ENCODE measurements at places on chromosomes 4 and X.

GRCh38 chr4:185805262-185805802, 6.7 kb downstream of the SORBS2 start:
- no peak for DNase-seq

- DNase-seq, result no peak
These were observed 190.9 kb downstream of the FAT4 start for GRCh38 chr4:125505621-125506020.

DNA sequence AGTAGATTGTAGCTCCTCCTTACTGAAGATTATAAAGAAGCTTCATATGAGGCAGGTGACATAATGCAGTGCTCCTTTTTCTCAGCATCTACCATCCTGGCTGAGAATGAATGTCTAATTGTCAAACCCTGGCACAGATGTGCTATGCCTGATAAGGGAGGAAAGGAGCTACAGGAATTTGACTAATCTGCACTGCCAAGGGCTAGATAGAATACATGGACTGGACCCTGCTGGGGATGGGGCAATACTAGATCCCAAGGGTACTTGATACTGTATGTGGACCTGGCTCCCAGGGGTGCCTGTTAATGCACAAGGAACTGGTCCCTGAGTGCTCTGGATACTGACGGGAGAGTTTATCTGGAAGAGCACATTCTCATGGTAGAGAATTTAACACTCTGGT, 362.2 kb upstream of the EMCN start:
- no peak for DNase-seq

GRCh38 chr4:168717847-168718246, 221.0 kb downstream of the PALLD start:
- DNase-seq, result no peak

- DNase-seq, result no peak
These were observed 52.1 kb upstream of the TBC1D9 start for GRCh38 chr4:140808256-140808655.

GRCh38 chr4:149794352-149794751, 21.3 kb downstream of the IQCM start:
- no peak for DNase-seq

DNA sequence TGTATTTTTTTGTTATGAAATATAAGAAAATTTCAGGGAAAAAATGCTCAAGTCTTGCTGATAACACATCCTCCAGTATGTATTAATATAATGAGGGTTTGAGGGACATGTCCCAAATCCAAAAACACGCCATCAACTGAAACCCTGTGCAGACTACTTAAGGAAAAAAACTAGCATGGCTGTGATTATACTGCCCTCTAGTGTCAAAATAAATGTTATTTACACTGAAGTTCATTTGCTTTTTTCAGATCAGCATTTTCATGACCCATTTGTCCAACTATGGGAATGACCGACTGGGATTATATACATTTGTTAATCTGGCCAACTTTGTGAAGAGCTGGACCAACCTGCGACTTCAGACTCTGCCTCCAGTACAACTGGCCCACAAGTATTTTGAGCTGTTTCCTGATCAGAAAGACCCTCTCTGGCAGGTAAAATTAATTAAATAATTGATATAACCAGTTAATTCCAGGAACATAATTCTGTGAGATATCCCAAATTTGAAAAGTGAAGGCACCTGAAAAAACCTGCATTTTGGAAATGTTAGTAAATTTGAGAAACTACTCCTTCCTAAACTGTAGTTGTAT, 128.5 kb downstream of the PRSS12 start:
- DNase-seq, result no peak

DNA sequence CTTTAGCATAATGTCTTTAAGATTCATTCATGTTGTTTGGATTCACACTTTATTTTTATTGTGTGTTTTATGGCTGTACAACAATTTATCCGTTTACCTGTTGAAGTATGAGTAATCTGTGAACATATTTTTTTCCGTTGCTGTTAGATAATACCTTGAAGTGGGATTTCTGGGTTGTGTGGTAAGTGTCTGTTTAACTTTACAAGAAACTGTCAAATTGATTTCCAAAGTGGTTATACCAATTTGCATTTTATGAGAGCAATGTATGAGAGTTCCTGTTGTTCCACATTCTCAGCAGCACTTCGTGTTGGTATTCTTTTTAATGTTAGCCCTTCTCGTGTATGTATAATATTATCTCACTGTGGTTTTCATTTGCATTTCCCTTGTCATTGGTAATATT, 53.6 kb downstream of the USP53 start:
- DNase-seq, result no peak

DNA sequence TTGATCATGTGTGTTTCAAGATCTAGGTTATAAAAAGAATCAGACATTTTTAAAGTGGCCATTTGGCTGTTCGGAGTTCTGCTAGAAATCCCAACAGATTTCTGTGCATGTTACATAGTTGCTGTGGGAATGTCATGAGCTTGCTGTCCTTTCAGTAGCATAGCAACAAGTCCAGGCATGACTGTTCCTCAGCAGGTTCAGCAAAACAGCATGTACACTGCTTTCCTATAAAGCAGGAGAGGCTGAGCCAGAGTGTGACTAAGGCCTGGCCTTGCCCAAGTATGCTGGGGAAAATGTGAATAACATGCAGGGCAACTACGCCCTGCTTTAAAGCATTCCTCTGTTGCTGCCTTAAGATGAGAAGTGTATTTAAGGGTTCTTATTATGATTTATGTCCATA, 217.1 kb upstream of the SMIM31 start:
- no peak for DNase-seq

- no peak for DNase-seq
These were observed 15.4 kb downstream of the MRFAP1 start for GRCh38 chr4:6655924-6656323.

DNA sequence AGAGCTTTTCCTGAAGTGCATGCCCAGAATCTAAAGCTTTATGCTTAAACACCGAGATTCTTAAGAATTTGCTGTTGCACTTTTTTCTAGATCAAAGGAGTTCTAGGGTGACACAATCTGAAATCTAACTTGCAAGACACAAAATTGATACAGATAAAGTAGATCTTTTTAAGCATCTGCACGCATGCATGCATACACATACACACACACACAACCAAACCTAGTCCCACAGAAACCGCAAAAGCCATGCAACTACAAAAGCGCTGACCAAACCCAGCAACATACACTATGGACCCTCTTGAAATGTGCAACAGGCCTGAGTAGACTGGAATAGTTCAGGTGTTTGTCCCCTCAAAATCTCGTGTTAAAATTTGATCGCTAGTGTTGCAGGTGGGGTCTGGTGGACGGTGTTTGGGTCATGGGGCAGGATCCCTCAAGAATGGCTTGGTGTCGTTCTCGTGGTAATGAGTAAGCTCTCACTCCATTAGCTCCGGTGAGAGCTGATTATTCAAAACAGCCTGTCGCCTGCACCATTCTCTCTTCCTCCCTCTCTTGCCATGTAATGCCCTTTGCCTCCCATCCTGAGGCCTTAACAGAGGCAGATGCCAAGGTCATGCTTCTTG, 52.7 kb downstream of the IRF2 start:
- DNase-seq, result no peak

DNA sequence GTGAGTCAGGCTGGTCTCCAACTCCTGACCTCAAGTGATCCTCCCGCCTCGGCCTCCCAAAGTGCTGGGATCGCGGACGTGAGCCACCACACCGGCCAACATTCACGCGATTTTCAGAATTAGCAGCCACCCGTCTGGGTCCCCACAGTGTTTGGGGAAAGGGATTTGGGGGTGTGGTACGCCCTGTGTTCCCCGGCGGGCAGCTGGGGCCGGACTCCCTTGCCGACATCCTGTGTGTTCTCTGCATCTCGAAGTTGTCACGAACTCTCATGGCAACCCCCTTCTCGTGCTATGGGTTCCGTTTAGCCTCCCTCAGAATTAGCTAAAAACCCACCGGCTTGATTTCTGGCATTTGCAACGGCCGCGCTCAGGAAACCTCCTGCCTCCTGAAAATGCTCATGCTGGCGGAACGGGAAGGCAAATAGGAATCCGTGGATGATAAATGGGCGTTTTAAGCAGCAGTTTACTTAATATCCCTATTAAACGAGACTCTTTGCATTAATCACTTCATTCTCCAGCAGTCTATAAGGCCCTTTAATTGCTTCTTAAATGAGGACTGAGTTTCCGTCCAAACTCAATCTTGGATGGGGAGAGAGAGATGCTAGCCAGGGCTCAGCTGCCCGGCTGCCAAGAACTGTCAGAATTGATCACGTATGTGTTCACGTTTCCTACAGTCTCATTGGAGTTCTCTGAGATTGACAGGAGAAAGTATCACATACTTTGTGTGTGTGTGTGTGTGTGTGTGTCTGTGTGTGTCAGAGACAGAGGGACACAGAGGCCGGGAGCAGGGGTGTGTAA, 78.9 kb upstream of the PPP2R3B start:
- no peak for DNase-seq

DNA sequence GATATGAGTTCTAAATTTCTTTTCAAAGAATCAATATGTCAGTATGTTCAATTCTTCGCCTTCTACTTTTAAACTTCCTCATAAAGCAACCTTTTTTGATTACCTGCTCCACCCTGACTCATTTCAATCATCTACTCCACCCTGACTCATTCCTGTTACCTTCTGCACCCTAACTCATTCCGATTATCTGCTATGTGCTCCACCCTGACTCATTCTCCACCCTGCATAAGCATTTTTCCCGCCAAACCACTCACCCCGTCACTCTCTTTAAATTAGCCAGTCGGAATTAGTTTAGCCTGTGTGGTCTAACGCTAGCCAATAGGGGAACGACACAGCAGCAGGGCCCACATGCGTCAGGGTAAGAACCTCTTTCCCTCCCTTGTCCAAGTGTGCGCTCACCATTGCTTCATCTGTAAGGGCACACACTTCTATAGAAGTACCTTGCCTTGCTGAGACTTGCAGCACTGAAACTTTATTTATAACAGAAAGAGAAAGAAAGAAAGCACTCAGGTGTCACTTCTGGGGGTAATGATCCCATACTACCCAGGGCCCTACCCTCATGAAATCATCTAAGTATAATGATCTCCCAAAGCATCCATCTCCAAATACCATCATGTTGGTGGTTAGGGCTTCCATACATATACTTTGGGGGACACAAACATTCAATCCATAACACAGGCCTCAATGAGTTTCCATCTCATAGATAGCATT, 875.2 kb downstream of the RAPGEF2 start:
- no peak for DNase-seq

Measured in stimulated activated CD4-positive, alpha-beta T cell treated with anti-CD3 and anti-CD28 coated beads, TNF-alpha, amount 100 ng/mL, for 48 hours (primary cell).